ENCODE measurements at places on chromosomes 6 and 20.

GRCh38 chr20:17227219-17227575 is 357 bp downstream of the PCSK2 start:
- H3K27ac ChIP-seq: no peak overlapping the region
- peaks cover 5% of the 10 kb centered on the region for H3K4me1 ChIP-seq
- no peak for DNase-seq
- H3K27me3 ChIP-seq: peaks cover 61% of the 10 kb centered on the region

GRCh38 chr6:85576476-85576875 is 17.2 kb downstream of the SNX14 start:
- H3K27ac ChIP-seq: no peak overlapping the region
- no peak for DNase-seq
- H3K27me3 ChIP-seq: no peaks in the 10 kb centered on the region
- H3K4me1 ChIP-seq: peaks cover 17% of the 10 kb centered on the region

DNA sequence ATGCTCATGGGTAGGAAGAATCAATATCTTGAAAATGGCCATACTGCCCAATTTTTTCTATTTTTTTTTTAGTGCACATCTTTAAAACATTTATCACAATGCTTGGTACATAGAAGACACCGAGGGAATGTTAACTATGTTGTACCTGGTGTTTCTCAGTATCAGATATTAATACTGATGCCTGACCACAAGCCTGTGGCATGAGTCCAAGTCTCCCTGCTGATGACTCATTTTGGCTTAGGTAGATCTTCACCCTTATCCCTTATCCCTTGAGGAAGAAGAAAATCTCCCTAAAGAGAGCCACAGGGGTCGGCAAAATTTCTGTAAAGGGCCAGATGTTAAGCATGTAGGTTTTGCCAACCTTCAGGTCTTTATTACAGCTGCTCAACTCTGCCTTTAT is 14.5 kb downstream of the CD109 start:
- no peak for DNase-seq
- no peaks in the 10 kb centered on the region for H3K36me3 ChIP-seq
- no peaks in the 10 kb centered on the region for H3K27me3 ChIP-seq
- H3K27ac ChIP-seq: no peak overlapping the region
- no peak overlapping the region for H3K4me3 ChIP-seq

- H3K4me3 ChIP-seq: no peak overlapping the region
- no peaks in the 10 kb centered on the region for H3K36me3 ChIP-seq
- no peak overlapping the region for H3K27ac ChIP-seq
- no peak for DNase-seq
- H3K27me3 ChIP-seq: peaks cover 15% of the 10 kb centered on the region
- H3K4me1 ChIP-seq: no peaks in the 10 kb centered on the region
Observed at GRCh38 chr6:168029459-168030217, 32.2 kb downstream of the KIF25 start.

- H3K4me3 ChIP-seq: no peak overlapping the region
- no peaks in the 10 kb centered on the region for H3K4me1 ChIP-seq
- no peak overlapping the region for H3K27ac ChIP-seq
Observed at GRCh38 chr6:80733641-80734040, 627.2 kb downstream of the BCKDHB start.

GRCh38 chr6:130943738-130944137 is 116.5 kb downstream of the SMLR1 start:
- H3K27me3 ChIP-seq: no peaks in the 10 kb centered on the region
- no peak overlapping the region for H3K4me3 ChIP-seq
- DNase-seq: no peak
- H3K4me1 ChIP-seq: no peaks in the 10 kb centered on the region
- no peaks in the 10 kb centered on the region for H3K36me3 ChIP-seq

DNA sequence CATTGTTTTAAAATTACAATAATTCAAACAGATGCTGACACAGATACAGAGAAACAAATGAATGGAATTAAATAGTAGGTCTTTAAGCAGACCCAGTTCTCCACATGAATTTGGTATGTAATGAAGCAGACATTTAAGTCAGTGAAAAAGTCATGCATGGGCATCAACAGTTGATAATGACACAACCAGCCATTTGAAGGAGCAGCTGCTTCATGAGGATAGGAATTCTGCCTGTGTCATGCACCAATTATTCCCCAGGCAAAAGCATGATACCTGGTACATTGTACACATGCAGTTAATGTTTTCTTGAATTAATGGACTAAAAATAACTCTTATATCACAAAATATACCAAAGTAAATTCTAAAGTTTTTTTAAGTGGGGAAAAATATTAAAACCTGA is 11.2 kb upstream of the HEY2 start:
- H3K27me3 ChIP-seq: peaks cover 9% of the 10 kb centered on the region
- H3K36me3 ChIP-seq: no peaks in the 10 kb centered on the region
- no peak overlapping the region for H3K4me3 ChIP-seq
- no peak overlapping the region for H3K27ac ChIP-seq
- no peak for DNase-seq
- no peaks in the 10 kb centered on the region for H3K4me1 ChIP-seq

- H3K27me3 ChIP-seq: no peaks in the 10 kb centered on the region
- peaks cover 8% of the 10 kb centered on the region for H3K36me3 ChIP-seq
- no peak for DNase-seq
- H3K4me3 ChIP-seq: peak overlapping the region; percentile 98
Observed at GRCh38 chr6:41073968-41074691, 1.4 kb downstream of the NFYA start.

All from naive thymus-derived CD8-positive, alpha-beta T cell (primary cell).